ENCODE measurements at places on chromosomes 3 and 15.

- DNase-seq: no peak
Observed at GRCh38 chr3:84039099-84039498, 919.7 kb upstream of the CADM2 start.

DNA sequence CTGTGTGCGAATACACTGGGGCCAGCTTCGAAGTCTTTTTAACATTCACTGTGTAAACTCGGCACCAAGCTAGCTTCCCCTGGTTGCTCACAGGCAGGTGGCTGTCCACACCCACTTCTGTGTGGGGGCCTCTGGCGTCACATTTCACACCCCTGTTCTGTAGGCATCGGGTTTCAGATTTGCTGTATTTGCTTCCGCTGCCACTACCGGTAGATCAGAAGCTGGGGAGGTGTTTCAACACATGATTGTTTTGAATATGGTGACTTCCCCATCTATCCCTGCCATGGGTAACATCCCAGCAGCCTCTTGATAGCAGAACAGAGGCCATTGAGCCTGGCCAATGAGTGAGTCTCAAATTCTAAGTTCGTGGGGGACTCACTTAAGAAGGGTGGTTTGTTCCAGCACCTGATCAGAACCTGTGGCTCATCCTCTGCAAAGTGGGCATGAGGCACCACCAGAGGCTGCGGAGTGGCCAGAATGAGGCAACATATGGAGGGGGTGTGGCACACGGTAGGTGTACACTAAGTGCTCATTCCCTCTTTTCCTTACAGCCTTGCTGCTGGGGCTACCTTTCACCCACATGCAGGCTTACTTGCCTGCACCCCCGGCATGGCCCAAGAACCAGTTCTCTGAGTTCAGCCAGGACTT is 61.5 kb downstream of the IQSEC1 start:
- no peak for DNase-seq

GRCh38 chr15:92921215-92922131 is 21.3 kb downstream of the CHD2 start:
- no peak for DNase-seq

DNA sequence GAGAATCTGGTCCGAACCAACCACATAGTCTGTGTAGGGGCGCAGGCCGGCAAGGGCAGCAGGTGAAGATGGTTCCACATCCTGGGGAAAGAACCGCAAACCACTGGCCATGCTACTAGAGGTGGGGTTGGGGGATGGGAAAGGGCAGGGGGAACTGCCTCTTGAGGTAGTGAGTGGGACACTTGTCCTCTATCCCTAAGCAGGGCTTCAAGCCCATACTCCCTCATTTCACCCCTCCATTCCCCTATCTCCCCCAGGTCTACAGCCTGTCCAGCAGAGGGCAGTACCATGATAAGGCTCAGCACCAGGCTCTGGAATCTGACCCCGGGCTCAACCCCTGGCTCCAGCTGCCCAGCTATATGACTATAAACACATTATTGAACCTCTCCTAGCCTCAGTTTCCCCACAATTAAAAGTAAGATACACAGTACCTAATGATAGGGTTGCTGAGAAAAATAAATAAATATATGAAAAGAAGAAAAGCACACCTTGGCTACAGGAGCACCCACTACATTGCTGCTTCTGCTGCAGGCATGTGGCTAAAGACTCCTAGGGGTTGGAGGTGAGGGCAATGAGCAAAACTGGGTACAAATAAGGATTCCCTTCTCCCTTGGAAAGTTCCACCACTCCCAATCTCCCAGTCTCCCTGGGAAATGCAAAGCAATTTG is 6.3 kb downstream of the GORASP1 start:
- DNase-seq: no peak

DNA sequence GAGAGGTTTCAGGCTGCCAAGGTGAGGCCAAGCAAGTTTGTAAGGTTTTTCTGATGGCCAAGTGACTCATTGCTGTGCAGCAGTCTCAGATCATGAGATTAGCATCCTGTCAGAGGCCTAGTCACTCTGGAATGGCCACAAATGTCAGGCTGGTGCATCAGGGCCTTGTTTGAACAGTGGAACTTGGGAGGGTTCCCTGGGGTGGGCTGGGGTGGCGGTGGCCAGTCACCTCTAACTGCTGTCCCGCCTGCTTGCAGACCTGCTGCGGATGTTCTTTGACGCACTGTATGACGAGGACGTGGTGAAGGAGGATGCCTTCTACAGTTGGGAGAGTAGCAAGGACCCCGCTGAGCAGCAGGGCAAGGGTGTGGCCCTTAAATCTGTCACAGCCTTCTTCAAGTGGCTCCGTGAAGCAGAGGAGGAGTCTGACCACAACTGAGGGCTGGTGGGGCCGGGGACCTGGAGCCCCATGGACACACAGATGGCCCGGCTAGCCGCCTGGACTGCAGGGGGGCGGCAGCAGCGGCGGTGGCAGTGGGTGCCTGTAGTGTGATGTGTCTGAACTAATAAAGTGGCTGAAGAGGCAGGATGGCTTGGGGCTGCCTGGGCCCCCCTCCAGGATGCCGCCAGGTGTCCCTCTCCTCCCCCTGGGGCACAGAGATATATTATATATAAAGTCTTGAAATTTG is 2.8 kb upstream of the FAM131A start:
- no peak for DNase-seq

DNA sequence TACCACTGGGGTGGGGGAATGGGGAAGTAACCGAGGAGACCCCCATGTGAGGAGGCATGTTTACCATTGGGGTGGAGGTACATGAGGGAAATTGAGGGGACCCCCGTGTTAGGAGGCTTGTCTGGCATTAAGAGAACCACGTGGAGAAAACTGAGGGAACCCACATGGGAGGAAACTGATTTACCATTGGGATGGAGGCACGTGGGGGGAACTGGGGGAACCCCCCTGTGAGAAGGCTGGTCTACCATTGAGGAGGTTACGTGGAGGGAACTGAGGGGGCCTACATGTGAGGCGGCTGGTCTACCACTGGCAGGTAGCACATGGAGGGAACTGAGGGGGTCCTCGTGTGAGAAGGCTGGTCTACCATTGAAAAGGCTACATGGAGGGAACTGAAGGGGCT is 159.4 kb downstream of the FBLN2 start:
- no peak for DNase-seq

- no peak for DNase-seq
Observed at GRCh38 chr3:156655819-156656550, 18.4 kb upstream of the TIPARP start.

GRCh38 chr3:146325170-146325569 is 74.3 kb upstream of the PLSCR4 start:
- no peak for DNase-seq

DNA sequence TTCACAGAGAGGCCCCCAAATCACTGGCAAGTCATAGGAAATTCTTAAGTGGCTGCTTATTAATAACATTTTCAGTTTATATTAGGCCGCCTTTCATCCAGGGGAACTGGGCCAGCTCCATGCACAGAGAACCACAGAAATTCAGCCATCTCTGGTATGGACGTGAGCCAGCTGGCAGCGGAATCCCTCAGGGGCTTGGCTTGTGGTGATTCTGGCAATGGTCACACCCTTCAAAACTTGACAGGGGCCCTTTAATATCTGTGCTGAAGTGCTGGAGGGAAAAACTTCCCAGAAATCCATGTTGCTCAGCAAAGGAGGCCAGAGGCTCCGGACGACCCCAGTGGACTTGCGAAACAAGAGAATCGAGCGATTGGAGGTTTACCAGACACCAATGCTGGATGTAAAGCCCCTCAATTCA is 11.3 kb downstream of the PRICKLE2 start:
- no peak for DNase-seq

- DNase-seq: no peak
Observed at GRCh38 chr15:77468896-77469295, 48.2 kb downstream of the HMG20A start.

DNA sequence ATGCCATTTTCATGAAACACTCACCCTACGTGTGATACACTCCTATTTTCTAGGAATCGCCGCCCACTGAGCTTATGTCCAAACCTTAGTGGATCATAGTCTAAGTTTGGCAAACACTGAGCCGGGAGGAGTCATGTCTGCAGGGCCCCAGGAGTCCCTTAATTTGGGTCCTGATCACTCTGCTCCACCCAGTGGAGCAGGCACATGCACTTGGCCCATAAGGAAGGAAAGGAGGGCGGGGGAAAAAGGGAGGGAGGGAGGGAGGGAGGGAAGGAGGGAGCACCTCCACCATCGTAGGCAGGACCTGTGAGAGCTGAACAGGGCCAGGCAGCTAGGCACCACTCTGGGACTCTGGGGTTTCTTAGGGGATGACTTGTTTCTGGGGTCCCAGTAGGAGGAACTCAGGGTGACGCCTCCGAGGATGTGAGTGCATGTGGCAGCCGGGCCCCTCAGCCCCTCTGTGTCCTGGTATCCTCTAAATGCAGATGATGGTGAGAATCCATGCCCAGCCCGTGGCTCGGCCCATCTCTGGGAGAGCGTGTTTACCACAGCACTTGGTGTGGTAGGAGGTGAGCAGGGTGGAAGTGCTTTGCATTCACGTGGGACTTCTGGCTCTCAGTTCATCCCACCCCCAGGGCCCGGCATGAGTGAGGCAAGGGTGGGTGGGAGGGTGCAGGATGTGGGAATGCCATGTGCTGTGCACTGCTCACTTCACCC is 109.4 kb downstream of the KLF13 start:
- no peak for DNase-seq

DNA sequence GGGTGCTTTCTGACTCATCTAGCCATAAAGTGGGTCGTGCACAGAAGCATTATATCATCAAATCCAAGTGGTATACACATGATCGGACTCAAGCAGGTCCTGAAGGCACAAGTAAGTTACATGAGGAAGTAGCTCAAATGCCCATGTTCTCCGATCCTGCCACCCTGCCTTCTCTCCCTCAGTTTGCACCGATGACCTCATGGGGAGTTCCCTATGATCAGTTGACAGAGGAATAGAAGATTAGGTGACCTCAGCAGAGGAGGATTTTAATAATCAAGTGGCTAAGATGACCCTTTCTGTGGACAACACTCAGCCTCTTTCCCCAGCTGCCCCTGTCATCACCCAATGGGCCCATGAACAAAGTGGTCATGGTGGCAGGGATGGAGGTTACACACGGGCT is 149.5 kb downstream of the TBC1D5 start:
- no peak for DNase-seq

Data from thoracic aorta (tissue), 2 donors.